Left renal cortex interstitium (tissue), 4 donors: ENCODE measurements at places on chromosomes 7 and 10.

- DNase-seq: no peak
These were observed 26.6 kb downstream of the SLC29A3 start for GRCh38 chr10:71345694-71346093.

DNA sequence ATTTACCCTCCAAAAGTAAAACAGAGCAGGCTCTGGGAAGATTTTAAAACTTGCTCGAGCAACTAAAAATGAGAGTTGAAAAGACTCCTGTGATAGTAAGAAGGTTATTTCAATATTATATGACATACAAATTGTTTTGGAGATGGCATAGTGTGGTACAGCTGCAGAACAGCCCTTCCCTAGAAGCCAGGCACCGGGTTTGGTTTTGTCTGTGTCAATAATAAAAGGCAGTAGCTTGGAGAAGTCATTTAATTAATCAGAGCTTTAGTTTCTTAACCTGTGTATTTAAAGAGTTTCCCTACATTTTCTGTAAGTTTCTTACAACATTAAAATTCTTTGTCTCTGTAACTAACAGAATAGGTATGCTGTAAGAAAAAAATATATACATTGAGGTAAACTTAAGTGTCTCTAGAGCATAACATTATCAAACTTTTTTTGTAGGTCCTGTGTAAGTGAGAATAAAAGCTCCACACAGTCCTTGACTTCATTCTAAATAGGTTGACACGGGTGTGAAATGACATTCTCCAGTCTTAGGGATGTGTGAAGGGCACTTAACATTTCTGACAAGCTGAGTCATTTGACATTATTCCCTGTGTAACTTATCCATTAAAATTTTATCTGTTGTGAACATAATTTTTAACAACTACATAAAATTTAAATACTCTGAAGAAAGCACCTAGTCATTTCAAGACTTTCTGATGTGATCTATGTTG lies 425.0 kb upstream of the ETV1 start:
- DNase-seq: no peak

GRCh38 chr10:133379152-133379800 lies at the start of gene PAOX:
Gene PAOX, plus strand, starts transcription at chr10:133379262. Its CDS starts 55 bp downstream, at chr10:133379317.
- no peak for DNase-seq

GRCh38 chr7:40525764-40526163 lies 391.0 kb downstream of the SUGCT start:
- DNase-seq: no peak

- DNase-seq: no peak
These were observed 46.4 kb upstream of the CC2D2B start for GRCh38 chr10:95861386-95861785.

- no peak for DNase-seq
These were observed 24.7 kb downstream of the GOLGA7B start for GRCh38 chr10:97874332-97874731.

DNA sequence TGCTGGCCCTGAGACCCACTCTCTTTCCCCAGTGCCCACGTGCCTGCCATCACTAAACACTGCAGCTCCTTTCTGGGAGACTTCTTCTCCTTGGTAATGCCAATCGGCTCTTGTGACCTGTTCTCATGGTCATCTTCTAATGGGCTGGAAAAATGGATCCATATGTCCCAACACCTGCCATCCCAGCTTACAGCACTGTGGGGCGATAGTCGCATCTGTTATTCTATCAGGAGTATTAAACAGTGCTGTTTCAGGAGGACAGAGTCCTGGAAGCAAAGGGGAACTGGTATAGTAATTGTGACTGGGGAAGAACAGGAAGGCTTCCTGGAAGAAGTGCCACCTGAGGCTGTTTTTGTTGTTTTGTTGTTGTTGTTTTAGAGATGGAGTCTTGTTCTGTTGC lies 411.2 kb downstream of the GLRX3 start:
- DNase-seq: no peak

DNA sequence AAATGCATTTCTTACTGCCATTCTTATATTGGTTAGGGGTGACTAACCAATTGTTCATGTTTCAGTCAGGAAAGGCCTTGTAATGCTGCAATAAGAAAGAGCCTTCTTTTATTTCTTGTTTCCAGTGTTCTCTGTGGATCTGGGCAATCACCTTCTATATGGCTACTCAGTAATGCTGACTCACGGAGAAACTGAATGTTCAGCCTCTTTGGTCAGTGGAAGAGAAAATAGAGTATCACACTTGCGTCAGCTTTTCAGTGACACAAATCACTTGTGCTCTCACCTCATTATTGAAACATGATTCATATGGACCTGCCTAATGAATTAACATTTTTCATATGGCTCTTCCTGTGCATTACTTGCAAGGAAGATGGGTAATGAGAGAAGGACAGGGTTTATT lies 243.9 kb upstream of the POT1 start:
- no peak for DNase-seq

DNA sequence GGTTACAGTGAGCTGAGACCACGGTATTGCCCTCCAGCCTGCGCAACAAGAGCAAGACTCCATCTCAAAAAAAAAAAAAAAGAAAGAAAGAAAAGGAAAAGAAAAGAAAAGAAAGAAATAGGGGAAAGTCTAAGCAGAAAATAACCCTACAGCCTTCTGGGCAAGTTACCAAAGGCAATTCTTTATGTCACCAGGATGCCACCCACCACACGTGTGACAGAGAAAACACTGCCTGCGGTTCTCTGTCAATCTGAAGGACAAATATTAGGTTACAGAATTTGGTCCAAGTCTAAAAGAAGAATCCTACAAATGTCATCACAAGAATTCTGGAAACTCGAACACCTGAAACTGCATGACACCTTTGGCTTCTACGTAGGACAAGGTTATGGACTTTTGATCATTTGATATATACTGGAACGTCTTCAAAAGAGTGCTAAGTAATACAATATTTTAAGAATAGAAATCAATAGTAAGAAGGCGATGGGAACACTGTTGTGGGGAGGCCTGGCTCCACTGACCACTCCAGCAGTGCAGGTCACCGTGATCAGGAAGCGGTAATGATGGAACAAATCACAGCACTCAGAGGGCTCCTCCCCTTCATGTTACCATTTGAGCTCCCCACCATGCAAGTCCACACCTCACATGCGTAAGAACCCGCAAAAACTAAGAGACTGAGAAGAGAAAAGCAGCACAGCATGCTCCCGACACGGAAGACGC lies 75.8 kb downstream of the MAD1L1 start:
- DNase-seq: no peak

GRCh38 chr10:61958805-61959204 lies 57.3 kb downstream of the ARID5B start:
- DNase-seq: no peak

DNA sequence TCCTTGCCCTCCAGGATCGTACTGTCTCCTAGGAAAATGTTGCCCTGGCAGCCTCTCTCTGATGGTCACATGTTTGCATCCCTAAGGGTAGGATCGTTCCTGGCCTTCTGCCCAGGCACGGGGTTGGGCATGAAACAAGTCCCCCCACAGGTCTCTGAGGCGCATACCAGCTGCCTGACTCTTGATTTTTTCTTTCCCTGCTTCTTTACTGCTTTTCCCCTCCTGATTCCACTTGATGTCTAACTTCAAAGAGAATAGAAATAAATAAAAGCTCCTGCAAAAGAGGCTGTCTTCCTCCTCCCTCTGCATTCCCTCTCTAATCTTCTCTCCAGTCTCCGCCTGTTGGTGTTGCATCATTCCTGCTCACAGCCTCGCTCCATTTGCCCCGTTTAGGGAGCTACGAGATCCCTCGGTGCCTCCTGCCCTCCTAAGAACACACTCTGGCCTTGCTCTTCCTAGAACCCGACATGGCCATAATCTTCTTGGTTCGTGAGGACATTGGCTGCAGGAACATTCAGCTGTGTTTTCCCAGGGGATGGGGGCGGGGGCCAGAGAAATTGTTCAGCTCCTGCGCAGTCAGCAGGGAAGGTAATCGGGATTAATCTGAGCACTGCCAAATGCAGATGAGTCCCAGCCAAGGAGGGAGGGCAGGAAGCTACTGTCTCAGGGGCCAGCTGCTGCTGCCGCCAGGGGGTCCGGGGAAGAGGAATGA lies 26.0 kb downstream of the LEP start:
- no peak for DNase-seq

GRCh38 chr10:89705466-89705865 lies 4.1 kb downstream of the KIF20B start:
- DNase-seq: no peak

DNA sequence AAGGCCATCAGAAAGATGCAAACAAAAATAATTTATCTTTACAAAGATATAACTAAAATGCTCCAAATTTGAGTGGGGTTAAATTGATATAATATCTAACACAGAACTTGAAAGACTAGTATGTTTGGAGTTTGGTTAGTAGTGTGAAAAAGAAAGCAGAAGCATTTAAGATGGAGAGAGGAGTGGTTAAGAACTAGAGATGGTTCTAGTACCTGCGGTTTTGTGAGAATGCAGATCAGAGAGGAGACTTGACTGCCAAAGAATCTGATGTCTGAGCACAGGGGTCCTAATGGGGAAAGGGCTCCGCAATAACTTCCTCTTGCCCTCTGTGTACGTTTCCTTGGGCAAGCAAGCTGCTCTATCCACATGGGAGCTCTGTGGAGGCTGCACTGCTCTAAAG lies 506.8 kb upstream of the COBL start:
- DNase-seq: no peak

GRCh38 chr10:52387744-52388143 lies 73.7 kb downstream of the DKK1 start:
- DNase-seq: no peak

- DNase-seq: no peak
These were observed 67.6 kb downstream of the IDE start for GRCh38 chr10:92506336-92506735.

- no peak for DNase-seq
These were observed 473.6 kb upstream of the MGMT start for GRCh38 chr10:128993443-128993842.

DNA sequence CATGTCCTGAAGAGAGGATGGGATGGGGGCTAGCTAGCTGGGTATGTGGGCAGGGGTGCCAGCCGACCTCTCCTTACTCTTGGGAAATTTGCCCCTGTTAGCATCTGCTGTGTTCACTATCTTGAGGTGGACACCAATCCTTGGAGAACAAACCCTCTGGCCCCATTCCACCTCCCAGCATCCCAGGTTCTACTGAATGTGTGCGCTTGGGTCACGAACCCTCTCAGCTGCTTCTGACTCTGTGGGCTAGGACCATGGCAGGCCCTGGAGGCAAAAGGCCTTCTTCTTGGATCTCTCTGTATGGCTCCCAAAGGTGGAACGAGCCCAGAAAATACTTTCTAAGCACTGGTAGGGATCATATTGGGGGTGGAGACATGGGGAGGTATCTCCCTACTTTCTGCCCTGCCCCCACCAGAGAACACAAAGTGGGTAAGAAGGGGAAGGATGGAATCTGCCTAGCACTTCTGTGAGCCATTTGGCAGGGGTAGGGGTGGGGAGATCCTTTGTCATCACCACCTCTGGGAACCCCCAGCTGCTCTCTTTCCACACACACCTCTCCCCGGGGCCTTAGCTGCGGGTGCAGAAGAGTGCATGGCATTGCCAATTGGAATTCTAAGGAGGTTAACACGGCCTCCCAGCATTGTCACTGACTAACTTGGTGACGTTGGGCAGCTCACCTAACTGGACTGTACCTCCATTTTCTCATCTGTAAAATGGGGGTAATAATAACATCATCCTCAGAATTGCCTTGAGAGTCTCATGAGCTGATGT lies 7.7 kb downstream of the UNC5B start:
- DNase-seq: no peak

GRCh38 chr7:129479831-129480230 lies 22.5 kb upstream of the SMKR1 start:
- no peak for DNase-seq

- no peak for DNase-seq
These were observed 49.3 kb downstream of the ABCB4 start for GRCh38 chr7:87426160-87426559.

DNA sequence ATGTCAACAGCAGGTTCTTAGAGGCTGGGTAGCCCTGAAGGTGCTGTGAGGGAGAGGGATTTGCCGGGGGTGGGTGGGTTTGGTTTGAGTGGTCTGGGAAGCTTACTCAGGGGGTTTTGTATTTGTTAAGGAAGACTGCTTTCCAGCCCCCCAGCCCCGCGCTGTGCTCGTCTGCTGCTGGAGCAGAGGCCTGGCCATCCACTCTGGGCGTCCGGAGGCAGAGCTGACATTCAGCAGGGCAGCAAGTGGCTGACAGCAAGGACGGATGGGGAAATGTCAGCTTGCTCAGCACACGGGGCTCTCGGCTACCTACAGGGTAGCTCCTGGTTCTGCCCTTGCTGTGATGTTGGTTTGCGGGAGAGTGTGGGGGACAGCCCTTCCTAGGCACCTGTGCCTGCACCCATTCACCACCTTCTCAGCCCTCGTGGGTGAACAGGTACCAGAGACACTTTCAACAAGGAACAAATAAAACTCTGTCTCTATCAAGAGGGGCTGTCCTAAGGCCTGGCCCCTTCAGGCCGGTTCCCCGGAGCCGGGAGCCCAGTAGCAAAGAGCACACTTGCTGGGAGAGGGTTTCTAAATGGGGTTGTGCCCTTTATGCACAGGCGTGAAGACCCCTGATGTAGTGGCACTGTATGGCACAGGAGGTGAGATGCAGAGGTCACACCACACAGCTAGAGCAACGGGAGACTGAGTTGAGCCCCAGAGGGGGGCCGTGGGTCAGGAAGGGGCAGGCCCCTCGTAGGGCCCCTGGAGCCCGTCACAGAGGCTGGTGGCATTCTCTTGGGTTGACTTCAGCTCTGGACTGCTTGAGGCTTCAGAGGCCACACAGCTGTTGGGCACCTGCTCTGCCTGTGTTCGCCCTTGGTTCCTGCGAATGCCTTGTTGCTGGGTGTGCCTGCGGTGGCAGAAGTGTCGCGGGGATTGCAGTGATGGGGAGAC lies 72.2 kb upstream of the SHH start:
- no peak for DNase-seq

DNA sequence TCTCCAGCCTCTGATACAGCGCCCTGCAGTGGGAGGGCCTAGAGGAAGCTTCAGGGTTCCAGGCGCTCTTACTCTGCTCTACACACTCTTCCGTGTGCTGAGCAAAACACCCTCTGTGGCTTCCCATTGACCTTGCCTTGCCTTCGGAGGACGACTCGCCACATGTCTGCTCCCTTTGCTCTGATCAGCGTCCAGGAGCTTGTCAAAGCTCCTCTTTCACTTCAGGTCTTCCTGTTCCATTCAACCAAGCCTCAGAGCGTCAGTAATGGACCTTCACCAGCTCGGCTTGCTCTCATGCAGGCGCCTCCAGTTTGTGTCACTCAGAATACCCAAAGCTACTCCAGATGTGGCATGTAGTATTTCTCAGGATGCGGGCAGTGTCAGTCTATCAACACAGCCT lies 173.9 kb downstream of the ARID5B start:
- DNase-seq: no peak

- DNase-seq: no peak
These were observed 9.1 kb downstream of the COMTD1 start for GRCh38 chr10:75226656-75227055.

GRCh38 chr10:132146271-132146671 lies 40.5 kb upstream of the DPYSL4 start:
- DNase-seq: no peak

DNA sequence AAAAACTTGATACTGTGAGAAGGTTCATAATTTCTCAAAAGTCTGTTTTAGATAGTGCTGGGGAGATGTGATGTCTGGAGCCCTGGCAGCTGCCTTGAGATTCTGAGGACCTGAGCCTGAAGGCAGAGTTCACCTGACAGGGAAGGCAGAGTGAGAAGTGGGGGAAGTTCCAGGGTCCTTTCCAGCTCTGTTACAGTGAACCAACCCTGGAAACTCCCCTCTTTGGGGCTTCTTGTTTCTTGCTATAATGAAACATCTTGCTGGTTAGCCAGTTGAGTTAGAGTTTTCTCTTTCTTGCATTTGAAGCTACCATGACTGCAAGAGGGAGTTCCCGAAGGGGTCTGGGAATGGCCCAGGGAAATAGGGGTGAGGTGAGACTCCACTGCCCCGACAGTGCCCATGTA lies 158.9 kb upstream of the TNRC18 start:
- DNase-seq: no peak

- DNase-seq: no peak
These were observed 20.1 kb downstream of the LDB3 start for GRCh38 chr10:86688398-86688921.
